ENCODE measurements at places on chromosomes 6 and 20.

- no peak for DNase-seq
Measured at GRCh38 chr6:22789315-22789714, 219.9 kb downstream of the HDGFL1 start.

DNA sequence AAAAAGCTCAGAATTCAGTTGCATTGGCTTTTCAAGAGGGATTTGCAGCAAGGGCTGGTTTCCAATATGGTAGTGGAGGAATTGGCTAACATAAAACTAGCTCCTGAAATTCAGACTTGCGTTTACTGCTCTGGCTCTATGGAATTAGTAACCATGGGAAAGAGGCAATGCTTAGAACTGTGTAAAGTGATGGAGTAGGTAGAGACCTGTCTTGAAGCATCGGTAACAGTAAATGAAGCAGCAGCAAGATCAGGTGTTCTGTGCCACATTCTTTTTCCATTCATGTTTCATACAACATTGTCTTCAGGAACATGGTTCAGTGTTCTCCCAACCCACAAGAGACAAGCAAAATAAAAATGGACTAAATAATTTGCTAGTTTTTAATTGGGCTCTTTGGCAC, 6.5 kb downstream of the IRF4 start:
- DNase-seq: no peak

DNA sequence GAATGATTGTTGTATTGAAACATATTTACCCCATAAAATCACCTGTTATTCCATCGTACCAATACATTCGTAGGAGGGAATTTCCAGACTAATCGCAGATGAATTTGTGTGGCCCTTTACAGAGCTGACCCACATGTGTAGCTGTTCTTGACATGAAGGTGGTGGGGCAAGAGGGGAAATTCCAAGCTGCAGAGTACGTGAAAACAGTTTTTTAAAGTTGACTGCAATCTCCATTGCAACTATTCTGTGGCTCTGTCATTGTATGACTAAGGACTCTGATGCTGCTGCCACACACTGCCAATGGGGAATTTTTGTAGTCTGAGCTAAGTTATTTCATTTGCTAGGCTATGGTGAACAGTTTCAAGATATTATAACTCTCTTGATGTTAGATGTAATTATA, 46.4 kb upstream of the ADTRP start:
- no peak for DNase-seq

DNA sequence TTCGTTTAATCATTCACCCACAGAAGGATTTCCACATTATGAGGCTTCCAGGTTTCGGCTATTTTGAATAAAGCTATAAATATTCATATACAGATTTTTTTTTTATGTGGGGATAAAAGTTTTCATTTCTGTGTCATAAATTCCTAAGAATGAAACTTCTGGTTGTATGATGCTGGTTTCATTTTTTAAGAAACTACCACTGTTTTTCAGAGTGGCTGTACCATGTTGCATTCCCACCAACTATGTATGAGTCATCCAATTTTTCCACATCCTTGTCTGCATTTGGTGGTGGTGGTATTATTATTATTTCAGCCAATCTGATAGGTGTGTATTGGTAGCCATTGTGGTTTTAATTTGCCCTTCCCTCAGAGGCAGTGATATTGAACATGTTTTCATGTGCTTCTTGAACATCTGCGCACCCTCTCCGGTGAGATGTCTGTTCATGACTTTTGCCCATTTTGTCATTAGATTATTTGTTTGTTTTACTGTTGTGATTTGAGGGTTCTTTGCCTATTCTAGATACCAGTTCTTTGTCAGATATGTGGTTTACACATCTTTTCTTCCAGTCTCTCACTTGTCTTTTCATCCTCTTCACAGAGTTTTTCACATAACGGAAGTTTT, 75.5 kb downstream of the DOK5 start:
- DNase-seq: no peak

DNA sequence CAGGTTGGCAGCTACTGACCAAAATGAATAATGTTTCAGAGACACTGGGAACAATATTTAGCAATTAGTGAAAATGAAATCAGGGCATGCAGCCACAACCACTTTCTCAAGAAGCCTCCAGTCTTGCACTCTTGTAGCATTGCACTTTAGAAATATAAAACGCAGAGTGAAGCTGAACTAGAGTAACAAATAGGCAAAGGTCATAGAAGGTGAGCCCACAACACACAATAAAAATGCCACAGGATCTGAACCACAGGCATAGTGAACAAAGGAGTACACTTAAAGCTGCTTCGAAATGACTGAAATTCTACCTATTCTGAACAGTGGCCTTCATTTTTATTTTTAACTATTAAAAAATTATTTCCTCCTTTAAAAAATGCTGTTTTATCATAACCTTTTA, 25.0 kb downstream of the DDO start:
- no peak for DNase-seq

- DNase-seq: no peak
Measured at GRCh38 chr6:26205625-26206574, 118.7 kb downstream of the HFE start.

DNA sequence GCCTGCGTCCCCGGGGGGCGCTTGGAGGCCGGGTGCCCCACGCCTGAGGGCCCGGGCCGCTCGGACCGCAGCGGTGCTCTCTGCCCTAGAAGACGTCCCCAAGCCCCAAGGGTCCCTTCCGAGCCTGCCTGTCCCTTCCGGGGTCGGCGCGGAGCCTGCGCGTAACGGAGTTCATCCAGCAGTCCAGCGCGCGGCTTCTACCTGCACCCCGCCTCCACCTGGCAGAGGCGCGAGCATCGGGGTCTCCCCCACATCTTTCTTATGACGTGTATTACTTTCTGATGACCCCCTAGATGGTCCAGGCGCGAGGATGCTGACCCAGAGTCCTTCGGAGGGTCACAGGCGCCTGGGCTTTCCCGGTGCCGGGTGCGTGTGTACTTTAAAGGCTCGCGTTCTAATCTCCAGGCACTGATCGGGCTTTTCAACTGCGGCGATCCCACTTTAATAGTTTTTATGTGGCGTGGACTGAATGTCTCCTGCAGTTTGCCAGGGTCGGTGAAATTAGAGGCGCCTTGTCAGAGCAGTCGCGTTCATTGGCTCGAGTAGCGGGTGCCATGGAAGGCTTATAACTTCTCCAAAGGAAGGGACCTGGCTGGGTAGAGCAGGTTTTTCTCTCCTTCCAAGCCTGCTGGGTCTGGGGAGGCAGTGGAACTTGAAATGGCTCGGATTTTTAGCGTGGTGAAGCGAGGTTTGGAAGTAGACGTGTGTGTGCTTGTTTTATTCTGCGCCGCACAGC, 912 bp downstream of the EYA4 start:
- no peak for DNase-seq

GRCh38 chr6:21277601-21278374, 315.8 kb upstream of the SOX4 start:
- DNase-seq: no peak

DNA sequence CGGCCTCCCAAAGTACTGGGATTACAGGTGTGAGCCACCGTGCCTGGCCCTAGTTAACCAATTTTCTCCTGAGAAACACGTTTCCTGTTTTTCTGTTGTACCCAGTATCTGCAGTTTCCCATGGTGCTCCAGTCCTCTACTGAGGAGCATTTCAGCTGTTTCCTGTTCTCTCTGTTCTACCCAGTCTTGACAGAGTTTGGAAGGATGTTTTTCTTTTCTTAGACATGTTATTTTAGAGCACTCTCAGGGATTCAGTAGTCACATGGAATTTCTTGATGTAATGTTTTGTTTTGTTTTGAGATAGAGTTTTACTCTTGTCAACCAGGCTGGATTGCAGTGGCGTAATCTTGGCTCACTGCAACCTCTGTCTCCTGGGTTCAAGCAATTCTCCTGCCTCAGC, 129.8 kb upstream of the TIAM2 start:
- no peak for DNase-seq

- DNase-seq: no peak
Measured at GRCh38 chr6:116254297-116255056, 602 bp upstream of the TSPYL4 start.

All from stimulated activated CD4-positive, alpha-beta T cell treated with anti-CD3 and anti-CD28 coated beads, Interleukin-4, amount 100 ng/mL, for 1 hour (primary cell).